NCI-H526 treated with DMSO at 0.1 percent for 48 hours (cell line): ENCODE measurements at places on chromosomes 16 and 17.

DNA sequence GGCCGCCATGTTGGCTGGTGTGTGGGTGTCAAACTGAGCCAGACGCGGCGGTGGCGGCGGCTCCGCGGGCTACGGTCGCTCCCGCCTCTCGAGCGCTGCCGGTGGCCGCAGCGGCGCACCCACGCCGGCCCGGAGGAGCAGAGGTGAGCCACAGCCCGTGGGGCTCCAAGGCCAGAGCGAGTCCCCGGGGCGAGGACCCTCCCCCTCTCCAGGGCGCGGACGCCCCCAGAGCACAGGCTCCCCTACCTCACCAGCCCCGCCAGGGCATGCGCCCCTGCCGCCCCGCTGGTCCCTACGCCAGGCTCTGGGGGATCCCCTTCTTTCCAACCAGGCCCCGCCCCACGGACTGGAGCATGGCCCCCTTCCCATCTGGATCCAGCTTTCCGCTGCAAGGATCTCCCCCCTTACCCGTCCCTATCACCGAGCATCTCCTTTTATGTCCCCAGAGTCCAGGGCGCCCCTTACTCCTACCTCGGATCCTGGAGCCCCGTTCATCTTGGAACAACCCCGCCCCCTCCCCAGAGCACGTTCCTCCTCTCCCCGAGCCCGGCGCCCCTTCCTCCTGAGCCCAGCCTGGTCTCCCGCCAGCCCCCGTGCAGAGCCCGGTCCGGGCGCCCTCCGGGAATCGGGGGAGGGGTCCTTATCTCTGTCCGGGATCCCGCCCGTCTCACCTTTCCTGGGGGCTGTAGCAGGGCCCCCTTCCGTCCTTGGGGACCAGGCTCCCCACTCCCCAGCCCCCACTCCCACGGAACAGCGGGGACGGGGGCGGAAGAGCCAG, 412 bp downstream of the EPN2 start:
- DNase-seq: no peak

DNA sequence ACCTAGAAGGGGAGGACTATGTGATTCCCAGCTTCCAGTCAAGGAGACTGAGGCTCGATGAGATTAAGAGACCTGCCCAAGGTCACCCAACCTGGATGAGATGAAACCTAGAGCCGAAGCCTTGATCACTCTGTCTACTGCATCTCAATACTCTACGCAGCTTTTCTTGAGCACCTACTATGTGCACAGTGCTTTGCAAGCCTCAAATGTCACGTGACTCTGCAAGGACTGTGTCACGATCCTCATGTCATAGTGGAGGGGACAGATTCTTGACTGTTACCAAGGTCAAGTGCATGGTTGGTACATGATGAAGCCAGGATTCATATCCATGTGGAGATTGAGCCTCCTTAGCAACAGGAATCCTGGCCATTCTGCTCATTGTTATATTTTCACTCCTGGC, 14.7 kb downstream of the BCO1 start:
- DNase-seq: no peak

DNA sequence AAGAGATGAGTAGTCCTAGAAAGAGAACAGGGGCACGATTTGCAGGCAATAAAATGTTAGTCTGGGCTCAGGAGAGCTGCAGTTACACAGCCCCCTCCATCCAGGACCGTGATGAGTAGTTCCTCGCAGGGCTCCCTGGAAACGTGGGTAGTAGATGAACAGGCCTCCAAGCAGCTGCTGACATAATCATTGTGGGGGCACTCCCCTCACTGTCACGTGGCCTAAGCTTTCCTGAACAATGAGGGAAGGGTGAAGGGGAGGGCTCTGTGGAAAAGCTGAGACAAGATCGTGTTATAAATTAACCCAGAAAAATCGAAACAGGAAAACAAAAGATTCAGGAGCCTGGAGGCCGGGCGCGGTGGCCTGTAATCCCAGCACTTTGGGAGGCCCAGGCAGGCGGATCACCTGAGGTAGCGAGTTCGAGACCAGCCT, 1.3 kb upstream of the PER1 start:
- DNase-seq: no peak

GRCh38 chr16:49608098-49608497, 234.5 kb downstream of the C16orf78 start:
- DNase-seq: no peak

- DNase-seq: no peak
Observed at GRCh38 chr16:11010575-11011221, 66.3 kb downstream of the CLEC16A start.

GRCh38 chr17:67035131-67036083, 8.9 kb upstream of the CACNG1 start:
- no peak for DNase-seq

DNA sequence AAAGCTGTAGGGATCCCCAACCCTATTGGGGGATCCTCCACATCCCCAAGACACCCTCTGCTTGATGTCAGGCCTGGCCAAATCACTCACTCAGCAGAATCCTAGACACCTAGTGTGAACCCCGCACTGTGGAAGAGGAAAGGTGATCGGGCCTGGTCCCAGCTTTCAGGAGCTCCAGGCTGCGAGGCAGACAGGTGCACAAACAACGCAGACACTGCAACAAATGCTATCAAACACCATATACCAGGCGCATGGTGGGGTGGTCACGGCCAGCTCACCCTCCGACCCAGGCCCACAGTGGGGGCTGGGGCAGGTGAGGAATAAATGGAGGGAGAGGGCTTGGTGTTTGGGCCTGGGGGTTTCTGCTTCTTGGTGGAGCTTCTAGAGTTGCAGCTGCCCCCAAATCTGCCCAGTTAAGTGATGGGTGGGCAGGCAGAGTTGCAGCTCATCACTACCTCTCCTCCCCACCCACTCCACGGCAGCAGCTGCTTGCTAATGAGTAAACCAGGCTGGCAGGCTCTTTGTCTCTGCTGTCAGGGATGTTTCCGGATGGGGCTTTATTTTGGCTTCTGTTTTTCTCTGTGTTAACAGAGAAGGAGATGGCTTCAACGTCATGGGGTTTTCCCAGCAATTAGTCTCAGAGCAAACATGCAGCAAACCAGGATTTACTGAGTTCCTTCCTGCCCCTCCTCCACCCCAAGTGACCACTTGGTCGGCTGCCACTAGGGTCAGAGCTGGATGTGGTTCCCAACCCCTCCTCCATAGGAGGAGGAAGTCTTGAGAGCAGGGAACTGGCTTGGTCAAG, 46.6 kb downstream of the PECAM1 start:
- DNase-seq: peak; percentile 19

DNA sequence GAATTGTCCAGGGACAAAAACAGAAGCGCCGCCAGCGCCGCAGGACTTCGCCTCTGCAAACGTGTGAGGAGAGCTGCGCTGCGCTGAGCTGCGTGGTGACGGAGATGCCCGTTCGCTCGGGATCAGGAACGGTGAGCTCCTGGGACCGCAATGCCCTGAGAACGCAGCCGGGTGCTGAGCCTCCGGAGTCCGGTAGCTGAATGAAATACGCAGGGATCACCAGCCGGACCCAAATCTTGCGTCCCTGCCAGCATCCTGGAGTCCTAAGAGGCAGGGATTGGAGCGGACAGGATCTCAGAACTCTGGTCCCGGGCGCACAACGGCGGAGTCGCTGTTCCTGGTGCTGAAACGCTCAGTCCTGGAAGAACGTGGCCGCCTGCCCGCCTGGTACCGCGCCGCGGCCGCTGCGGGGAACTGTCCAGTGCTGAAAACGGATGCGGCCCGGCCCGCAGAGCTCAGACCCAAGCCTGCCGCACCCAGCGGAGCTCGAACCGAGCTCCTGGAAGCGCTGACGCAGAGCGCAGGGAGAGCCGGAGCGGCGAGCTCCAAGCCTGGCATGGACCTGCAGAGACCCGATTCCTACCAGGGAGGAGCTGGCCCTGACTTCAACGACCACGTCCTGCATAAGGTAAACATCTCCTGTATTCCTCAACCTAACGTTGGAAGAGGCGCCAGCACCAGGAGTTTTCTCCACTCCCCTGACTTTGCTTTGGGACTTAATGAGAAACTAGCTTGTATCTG, 41.5 kb downstream of the CD300LF start:
- DNase-seq: no peak

DNA sequence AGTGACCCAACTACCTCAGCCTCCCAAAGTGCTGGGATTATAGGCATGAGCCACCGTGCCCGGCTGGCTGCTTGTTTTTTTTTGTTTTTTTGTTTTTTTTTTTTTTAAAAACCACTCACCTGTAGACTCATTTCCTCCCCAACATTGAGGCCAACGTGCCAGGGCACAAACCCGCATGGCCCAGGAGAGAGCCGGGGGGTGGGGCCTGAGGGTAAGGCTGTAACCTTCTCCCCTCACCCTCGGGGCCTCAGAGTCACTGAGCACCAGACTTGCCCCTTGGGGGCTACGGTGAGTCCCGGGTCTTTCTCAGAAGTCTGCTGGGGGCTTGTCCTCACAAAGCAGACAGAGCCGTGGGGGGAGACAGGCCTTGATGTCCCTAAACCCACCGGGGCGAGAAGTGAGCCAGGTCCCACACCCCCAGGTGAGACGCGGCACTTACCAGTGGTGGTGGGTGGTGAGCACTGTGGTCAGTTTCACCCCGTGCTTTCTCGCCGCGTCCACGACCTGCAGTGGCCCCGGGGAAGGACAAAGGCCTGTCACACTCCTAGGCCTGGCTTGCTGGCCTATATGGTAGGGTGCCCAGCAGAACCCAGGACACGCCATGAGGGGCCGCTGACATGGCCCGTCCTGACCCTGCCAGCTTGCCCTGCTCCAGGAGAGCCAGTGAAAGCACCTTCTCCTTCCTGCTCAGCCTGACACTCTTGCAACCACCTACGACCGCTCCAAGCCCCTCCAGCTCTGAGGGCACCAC, 4.6 kb downstream of the HAGH start:
- DNase-seq: no peak

GRCh38 chr17:49227436-49228261, 2.9 kb downstream of the PHOSPHO1 start:
- peak; percentile 46 for DNase-seq

DNA sequence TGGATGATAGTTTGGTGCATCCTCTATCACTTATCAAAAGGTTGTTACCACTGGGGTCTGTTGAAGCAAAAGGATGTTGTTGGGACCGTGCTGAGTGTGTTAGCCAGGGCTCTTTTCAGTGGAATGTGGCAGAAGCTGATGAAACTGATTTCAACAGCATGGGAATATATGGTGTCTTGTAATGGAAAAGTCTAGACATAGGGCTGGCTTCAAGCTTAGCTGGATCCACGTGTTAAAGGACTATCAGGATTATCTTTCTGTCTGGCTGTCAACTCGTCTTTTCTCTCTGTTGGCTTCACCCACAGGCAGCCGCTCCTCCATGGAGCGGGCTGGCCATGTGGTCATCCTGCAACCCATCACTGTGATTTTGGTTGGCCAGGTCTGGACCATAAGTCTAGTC, 8.7 kb downstream of the SNX29 start:
- DNase-seq: no peak

DNA sequence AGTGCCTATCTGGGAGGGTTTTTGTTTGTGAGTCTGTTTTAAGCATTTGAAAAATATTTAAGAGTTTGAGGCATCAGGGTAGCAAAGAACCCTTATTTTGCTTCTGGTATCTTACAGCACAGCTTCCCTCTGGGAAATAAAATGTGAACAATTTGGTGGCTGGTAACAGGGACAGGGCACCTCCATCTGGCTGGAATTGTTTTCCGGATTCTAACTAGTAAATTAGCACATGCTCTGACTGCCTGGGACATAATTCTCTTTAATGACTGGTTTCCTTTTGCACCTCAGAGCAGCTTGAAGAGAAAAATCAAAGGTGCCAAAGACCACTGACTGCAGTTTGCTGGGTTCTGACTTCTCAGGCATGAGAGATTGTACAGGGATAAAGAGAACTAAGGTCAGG, 469.1 kb downstream of the GRIN2A start:
- no peak for DNase-seq

DNA sequence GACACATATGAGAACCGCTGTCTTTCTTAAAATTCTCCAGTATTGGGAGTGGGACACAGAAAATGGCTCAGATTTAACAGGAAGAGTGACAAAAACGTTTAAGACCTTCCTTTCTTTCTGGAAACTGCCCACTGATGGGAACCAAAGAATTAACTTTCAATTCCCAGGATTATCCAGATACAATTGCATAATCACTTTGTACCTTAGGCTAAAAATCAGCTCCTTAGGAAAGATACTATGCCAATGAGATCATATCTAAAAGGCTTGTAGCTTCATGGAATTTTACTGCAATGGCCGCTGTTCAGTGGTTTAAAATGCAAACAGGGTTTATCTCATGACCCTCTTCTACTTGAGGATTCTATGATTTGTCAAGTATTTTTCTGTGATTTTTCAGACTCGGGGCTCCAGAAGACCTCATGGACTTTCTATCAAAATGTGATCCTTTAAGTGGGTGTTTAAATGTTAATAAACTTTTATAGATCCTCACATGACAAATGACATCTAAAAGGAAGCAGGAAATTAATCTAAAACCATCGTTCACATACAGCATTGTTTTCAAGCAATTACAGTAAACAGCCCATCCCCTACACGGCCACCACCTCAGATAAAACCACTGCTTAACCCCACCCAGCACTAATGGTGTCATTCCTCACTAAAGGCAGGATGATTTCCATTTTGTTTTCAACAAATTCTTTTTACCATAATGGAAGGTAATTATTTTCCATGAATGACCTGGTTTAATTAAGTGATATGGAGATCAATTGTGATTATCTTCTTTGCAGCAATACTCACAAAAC, 31.6 kb upstream of the ERN1 start:
- no peak for DNase-seq

DNA sequence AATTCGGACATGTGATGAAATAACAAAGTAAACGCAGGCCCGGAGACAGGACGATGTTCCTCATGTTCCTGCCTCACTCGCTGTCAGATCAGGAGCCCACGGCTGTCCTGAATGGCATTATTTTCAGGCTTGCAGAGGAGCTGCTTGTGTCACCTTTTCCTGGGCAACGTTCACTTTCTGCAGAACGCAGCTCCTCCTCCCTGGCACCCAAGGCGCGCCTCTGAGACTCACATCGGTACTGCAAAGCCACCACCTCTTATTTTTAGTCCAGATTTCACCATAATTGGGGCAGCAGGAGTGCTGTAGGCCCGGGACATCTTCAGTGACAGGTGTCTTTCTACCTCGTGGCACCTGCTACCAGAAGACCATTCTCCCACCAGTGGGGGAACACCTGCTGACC, 8.0 kb upstream of the C16orf96 start:
- DNase-seq: no peak

GRCh38 chr16:24667244-24667764, 62.1 kb upstream of the TNRC6A start:
- no peak for DNase-seq

- DNase-seq: no peak
Observed at GRCh38 chr17:79650861-79651260, 40.0 kb upstream of the RBFOX3 start.

DNA sequence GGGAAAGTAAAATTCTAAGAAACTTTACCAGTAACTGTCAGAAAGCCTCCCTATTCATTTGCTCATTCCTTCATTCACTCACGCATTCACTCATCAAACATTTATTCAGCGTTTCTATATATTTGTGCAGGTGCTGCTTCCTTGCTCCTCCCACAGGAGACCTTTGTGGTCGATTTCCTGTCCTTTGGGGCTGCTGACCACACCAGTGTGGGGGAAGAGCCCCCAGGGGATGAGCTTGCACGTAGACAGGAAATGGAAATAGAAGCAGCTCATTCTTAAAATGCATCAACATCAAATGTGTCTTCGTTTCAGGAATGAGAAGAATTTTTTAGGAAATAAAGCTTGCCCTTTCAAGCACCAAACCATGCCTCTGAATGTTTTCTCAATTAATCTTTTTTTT, 9.6 kb downstream of the PIK3R6 start:
- no peak for DNase-seq
